Sigmoid colon (tissue), 7 donors: ENCODE measurements at places on chromosomes 11 and 22. TPM values are rescaled to one million over a fixed set of nuclear protein-coding genes. Genes with fewer than 3 reads are reported as not detected.
A peak's percentile ranks its signal among the peaks of the same experiment; 100 is the strongest.

- DNase-seq: peak; percentile 89
Measured at GRCh38 chr22:39135092-39135896, 17.2 kb downstream of the CBX7 start.

The NPAS4 gene
- 0.71 TPM for total RNA-seq

DNA sequence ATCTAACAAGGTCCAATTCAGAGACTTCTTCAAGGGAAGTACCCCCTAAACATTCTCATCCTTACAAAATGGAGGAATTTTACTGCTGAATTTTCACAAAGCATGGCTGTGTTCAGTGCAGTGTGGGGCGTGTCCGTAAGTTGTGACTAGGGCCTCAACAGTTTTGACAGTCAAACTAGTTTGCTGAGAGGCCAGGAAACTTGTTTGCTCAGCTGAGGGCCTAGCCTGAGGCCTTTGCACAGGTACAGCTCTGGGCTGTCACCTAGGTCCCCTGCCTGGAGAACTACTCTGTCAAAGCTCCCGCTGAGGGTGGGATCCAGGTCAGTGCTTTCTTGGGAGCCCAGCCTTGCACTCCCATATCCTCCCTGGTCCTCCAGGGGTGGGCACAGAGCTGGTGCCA lies 27.9 kb downstream of the TCP11L1 start:
- no peak for DNase-seq

The ROM1 gene
- 5.3 TPM for total RNA-seq

The KCNQ1OT1 gene
- total RNA-seq: 0.99 TPM

The CCDC85B gene
- 64.8 TPM for total RNA-seq

DNA sequence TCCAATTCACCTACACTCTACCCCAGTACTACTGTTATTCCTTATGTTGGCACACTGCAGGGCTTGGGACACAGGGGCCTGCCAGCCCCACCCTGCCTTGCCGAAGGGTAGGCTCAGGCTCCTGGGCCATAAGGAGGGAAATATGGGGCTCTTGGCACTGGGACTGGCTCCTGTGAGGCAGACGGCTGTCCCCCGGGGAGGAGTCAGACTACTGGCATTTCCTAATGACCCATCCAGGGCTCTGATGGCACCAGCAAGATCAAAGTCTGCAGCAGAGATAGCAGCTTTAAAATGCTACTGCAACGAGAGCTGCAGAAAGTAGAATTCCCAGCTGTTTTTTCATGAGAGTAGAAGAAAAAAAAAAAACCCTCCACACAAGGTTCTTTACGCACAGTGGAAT lies 42.2 kb upstream of the CYP2D6 start:
- no peak for DNase-seq
